ENCODE measurements at places on chromosomes 12 and 14. TPM values are rescaled to one million over a fixed set of nuclear protein-coding genes. Genes with fewer than 3 reads are reported as not detected.

DNA sequence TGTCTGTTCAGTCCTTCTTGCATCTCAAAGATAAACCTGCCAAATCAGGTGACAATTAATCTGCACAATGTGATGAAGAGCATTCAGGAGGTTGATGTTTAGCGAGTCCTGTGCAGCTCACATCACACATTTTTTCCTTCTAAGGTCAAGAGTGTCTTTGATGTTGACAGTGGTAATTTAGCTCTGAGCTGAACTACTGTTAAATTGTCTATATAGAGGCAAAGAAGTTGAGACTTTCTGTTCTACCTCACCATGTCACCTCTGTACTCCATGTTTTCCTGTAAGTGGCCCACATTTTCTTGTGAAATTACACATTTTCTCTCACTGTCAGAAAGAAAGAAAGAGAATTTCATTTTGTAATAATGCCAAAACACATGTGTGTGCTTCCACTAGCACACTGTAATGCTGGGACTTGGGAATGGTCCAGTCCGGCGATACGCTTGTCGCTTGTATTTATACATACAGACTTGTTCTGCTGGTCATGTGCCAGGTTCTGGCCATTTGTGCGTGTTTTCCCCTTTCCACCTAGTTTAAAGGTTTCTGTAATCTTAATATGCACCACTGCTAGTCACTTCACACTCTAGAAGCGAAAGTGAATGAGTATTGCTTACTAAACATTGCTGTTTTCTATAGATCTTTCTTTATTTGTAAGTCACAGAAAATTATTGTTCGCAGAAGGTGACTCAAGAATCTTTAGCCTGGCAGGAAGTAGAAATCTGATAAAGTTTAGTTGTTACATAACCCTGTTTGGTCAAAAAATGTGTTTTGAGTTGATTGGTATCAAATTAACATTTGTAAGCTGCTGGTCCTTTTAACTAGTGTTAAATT is 328.9 kb downstream of the TMTC2 start:
- DNase-seq = no peak

GRCh38 chr12:43103866-43104265 is 448.1 kb downstream of the ADAMTS20 start:
- no peak for DNase-seq

- peak; percentile 61 for DNase-seq
Measured at GRCh38 chr14:67411820-67412421, at the start of gene PLEK2. TSS of gene PLEK2 (minus strand) at chr14:67412165. CDS start at chr14:67412059, 106 bp downstream.

DNA sequence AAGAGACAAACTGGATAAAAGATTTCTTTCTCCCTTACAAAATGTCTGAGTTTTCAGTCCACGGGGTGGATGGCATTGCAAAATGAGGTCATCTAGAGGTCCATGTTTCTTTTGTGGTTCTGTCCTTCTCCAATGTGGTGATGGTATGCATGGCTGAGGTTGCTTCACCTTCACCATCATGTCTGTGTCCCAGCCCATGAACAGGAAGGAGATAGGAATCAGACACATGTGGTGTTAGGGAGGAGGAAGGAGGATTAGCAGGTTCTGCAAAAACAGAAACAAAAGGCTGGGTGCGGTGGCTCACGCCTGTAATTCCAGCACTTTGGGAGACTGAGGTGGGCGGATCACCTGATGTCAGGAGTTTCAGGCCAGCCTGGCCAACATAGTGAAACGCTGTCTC is 11.0 kb upstream of the AEBP2 start:
- no peak for DNase-seq

DNA sequence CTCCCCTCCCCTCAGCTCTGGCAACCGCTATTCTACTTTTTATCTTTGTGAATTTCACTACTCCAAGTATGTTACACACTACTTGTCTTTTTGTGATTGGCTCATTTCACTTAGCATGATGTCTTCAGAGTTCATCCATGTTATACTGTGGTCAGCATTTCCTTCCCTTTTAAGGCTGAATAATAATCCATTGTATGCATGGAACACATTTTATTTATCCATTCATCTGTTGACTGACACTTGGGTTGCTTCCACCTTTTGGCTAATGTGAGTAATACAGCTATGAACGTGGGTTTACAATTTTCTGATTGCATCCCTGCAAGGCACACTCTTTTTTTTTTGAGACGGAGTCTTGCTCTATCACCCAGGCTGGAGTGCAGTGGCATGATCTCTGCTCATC is 53.0 kb upstream of the FUT8 start:
- no peak for DNase-seq

- DNase-seq = no peak
Measured at GRCh38 chr12:11868027-11868426, 202.7 kb upstream of the BCL2L14 start.

DNA sequence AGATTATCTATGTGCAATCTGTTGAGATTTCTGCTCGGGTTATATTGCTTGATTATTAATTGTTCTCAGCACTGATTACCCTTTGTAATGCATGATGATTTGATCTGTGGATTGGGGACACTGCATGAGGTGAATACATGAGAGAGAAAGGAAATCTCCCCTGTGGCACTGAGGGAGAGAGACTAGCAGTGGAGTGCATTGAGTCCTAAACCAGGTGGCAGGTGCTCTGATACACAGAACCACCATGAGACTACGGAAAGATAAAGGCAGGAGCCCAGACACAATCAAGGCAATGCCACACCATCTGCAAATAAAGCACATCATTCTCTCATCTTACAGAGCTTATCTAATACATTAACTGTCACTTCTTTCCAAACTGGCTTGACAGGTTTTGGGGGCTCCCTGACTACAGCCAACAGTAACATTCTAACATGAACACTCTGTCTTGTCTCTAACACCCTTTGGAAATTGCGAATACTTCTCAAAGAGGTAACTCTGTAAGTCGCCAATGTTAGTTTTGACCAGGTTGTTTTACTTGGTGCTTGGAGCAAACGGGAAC is 37.6 kb upstream of the TSPAN8 start:
- no peak for DNase-seq

- no peak for DNase-seq
Measured at GRCh38 chr14:89260898-89261297, 156.1 kb downstream of the FOXN3 start.

GRCh38 chr14:58794993-58795762 is 157.4 kb downstream of the DACT1 start:
- DNase-seq = no peak

GRCh38 chr12:31835276-31835882 is 106.6 kb upstream of the AMN1 start:
- DNase-seq = no peak

DNA sequence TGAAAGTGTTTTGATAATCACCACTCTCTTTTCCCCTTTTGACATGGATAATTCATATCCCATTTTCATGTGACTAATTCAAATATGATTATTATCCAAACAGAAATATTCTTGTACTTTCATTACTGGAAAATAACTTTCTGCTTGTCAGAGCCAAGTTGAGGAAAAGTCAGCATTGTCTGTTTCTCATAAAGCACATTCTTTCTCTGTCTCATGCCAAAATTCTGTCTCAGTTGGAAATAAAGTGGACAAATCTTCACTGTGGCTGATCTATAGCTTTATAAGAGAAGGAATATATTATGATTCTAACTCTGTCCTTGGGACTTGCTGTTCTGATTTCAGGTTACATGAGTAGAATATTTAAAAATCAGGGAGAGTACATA is 22.7 kb upstream of the PRICKLE1 start:
- DNase-seq = no peak

DNA sequence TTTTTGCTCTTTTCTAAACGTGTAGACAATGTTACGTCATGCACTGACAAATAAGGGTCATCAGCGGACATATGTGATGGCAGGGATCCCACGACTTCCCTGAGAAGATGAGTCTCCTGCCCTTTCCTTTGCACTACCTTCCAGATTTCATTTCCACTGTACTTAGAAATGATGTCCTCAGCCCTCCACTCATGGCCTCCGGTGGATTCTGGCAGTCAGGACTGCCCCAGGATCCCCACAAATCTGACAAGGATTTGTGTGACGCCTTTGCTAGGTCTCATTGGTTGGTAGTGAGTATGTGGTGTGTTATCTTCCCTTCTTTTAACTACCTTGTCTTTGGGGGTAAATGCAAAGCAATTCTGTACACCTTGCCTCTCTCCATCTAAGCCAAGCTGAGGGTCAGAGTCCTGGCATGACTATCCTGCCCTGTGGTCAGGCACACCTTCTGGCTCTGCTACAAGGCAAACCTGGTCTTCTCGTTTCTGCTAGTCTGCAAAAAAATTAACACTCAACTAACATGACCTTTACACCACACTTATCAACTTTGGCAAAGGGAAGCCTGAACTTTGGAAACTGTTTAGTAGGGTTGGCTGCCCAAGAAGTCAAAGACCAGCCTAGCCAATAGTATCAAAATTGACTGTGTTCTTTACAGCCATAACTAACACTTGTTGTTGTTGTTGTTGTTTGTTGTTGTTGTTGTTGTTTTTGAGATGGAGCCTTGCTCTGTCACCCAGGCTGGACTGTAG is 17.3 kb upstream of the DHRS4 start:
- DNase-seq = no peak

DNA sequence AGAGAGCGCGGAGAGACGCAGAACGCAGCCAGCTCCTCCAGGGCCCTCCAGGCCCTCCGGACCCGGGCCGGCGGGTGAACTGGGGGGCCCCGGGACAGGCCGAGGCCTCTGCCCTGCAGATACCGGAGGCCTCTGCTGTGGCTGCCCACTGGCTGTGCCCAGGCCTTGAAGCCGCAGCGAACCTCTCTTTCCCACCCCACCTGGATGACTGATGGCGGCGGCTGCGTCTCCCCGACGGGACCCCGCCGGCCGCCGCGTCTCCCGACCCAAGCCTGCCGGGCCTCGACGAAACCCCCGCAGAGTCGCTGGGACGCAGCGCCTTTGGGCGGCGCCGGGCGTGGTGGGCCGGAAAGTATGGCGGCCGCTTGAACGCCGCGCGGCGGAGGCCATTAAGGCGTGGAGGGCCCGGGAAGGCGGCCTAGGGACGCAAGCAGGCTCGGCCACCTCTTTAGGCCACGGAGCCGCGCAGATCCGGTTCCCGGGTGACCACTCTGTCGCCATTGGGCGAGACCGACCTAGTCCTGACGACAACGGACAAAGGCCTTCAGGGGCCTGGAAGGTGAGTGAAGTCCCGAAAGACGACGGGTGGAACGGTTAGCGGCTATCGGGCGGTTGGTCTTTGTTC is 8.4 kb upstream of the ERGIC2 start:
- peak; percentile 17 for DNase-seq

DNA sequence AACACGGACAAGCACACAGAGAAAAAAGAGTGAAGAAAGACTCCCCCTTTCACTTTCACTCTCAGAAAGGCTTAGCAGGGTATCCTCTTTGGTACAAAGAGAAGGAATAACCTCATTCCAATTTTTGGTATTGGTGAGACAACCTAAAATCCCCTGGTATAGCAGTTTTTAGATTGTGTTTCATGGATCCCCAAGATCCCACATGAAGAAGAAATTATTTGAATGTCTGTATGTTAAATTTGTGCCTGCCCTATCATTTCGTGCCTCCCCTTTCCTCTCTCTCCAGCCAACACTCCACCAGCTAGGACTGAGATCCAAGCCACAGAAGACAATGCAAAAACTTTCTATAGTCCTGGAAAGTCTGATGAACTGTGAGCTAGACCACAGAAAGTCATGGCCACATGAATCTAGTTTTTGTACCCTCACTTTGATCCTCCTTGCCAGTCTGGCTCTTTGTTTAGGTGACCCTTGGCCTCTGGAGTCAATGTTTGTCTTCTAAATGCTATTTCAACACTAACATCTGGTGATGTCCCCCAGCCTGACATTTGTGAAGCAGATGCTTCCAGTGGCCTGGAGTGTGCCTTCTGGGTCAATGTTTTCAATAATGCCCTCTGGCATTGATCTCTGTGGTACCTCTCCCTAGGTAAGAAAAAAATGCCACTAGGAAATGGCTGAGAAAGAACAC is 181.9 kb upstream of the BMP4 start:
- DNase-seq = no peak

DNA sequence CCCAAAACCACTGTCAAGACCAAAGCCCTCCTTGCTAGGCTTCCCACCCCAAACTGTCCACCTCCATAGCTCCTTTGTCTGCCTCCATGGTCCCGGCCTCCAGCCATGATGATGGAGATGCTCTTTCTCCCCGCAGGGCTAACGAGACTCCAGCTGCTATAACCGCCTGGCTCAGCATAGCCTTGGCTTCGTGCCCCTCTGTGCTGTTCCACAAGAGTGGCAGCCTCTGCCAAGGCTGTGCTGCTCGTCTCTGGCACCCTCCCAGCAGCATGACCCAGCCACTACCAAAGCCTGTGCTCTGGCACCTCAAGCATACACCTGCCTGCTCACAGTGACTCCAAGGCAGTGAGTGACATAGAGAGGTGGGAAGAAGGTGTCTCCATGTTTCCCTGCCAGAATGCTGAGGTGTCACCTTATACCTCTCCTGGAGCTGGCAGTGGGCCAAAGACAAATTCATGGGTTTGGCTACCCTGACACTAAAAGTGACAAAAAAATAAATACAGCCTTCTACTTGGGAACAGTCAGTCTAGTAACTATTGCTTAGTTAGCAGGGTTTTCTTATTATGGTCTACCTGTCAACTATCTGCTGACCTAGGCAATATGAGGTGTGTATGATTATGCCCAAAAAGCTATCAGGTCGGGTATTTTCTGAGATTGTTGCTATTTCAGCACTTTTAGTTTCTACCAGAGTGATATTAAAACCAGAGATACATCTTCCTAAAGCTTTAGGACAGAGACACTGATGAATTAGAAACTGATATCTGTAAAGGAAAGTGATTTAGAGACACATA is 16.1 kb upstream of the KRT73 start:
- no peak for DNase-seq

DNA sequence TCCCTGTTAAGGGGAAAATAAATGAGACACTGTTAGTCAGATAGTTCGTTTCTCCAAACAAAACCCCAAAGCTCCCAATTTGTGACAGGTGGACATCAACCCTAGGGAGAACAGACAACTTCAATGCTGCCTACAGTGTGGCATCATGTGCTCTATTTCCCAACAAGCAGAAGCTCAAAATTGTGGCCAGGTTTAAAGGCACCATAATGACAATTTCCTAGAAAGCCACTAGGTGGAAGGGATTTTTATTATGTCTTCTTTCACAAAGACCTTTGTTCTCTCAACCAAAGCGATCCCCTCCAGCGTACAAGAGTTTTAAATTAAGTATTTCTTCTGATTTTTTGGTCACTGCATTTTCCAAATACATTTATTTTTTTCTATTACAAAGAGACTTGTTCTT is 88.0 kb upstream of the MBIP start:
- no peak for DNase-seq

GRCh38 chr12:3523728-3524127 is 32.7 kb downstream of the PRMT8 start:
- no peak for DNase-seq

CDKN1B gene
- total RNA-seq = 26.0 TPM

PLEKHA5 gene
- 2.1 TPM for total RNA-seq

ATP2B1 gene
- 25.7 TPM for total RNA-seq

ACOT6 gene
- not detected for total RNA-seq

NFE2 gene
- total RNA-seq = not detected

SYNJ2BP gene
- 7.8 TPM for total RNA-seq

Data from activated naive CD8-positive, alpha-beta T cell treated with anti-CD3 and anti-CD28 coated beads for 36 hours (primary cell).